ENCODE measurements at places on chromosomes 5 and 9. TPM values are rescaled to one million over a fixed set of nuclear protein-coding genes. Genes with fewer than 3 reads are reported as not detected.

DNA sequence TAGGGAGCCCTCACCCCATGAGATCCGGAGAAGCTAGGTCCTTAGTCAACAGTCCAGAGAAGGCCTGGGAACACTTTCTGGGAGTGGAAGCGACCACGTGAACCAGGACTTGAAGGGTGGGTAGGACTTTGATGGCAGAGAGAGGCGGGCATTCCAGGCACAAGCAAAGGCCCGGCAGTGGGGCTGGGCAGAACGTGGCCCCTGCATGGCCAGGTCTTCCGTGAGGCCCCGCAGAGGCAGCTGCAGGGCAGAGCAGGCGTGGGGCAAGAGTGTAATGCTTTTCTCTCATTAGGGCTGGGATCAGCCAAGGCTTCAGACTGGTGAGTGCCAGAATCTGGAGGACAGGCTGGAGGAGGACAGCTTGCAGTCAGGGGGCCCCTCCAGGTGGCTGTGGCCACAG lies 184.1 kb downstream of the PAX5 start:
- ATAC-seq, result no peak

GDA gene
- total RNA-seq, result not detected

DNA sequence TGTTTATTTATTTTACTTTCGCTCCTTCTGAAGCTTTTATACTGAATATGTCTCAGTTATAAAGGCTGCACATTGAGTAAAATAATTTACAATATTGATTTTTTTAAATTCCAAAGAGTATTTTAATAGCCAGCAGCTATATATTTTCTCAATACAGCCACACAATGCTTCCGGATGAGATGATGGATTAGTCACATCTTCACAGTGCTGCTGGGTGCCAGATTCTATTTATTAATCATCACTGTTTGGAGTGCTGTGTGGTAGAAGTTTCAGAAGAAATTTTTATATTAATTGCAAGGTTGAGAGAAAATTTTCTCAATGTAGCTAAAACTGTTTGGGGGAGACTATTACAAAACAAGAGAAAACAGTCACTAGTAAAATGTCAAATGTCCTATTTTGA lies 989.8 kb downstream of the TLE4 start:
- ATAC-seq, result no peak

DNA sequence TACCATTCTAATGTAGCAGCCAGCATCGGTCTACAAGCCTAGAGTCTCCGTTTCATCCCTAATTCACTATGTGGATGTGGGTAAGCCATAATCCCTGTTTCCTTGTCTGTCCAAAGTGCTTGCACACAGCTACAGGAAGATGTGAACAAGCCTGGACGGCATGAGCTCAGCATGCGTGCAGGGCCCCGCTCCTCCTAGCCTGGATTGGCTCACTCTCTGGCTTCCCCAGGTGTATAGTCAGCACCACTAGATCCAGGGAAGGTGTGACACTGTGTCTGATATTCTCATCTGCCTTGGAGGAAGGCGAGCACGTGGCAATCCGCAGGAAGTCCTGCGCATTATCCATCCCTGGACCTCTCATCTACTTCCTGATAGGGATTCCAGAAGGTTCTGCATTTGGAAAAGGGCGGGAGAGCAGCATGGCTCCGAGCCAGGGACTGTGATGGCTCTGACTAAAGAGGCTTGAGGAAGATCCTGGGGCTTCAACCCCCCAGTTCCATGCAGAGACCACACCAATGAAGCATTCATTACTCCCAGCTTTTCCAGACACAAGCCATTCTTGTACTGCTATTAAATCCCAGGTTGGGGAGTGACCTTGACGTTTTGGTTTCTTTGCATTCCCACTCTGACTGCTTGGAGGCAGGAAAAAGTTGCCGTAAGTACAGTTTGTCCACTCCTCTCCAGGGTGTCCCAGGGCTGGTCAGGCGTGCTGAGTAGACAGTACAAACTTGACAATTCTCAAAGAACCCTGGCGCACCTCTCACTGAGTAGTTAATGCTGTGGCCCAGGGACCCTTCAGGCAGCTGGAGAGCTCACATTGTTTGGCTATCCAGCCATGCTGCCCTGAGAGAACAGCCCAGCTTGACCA lies 65.6 kb downstream of the PSD2 start:
- no peak for ATAC-seq

ROR2 gene
- total RNA-seq, result 61.0 TPM

COL23A1 gene
- total RNA-seq, result 0.93 TPM

DNA sequence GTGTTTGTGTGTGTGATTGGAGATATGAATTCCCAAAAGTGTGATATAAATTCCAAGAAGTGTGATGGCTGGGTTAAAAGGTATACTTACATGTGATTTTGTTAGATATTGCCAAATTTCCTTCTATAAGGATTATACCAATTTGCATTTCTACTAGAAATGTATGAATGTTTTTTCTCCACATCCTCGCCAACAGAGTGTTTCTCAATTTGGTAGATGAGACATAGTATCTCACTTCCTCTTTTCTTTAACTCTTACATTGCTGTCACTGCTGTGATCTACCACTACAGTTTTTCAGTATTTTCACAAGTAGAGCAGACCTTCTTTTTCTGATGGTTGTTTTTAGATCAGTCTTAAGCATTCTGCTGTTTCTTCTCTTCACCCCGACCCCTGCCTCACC lies 111.3 kb downstream of the FER start:
- ATAC-seq, result no peak

CCNB1 gene
- total RNA-seq, result 5.1 TPM
